ENCODE measurements at places on chromosomes 7 and 10.

- no peak for DNase-seq
These were observed 64.3 kb downstream of the ARID5B start for GRCh38 chr10:61965703-61966395.

- no peak for DNase-seq
These were observed 100.2 kb downstream of the MICALL2 start for GRCh38 chr7:1359051-1359400.

DNA sequence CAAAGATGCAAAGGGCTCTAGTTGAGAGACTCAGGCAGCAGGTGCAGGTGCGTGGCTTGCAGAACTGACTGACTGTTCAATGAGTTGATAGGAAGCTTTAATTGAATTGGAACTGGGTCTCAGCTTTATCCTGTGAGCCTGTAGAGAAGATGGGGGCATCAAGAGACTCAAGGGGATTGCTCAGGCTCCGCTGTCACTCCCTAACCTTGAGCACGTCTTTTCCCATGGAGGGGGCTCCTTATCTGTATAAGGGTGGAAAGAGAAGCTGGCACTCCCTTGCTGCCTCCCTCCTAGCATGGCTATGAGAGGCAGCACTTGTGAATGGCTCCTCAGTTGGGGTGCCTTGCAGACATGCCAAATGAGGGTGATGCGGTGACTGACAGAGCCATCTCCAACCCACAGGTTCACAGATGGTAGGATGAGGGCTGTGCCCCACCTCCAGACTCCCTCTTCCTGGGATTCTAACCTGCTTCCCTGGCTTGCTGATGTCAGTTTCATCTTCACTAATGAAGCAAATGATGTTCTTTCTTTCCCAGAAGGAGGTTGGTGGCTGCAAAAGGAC, 12.4 kb upstream of the PLEKHA1 start:
- DNase-seq: no peak

DNA sequence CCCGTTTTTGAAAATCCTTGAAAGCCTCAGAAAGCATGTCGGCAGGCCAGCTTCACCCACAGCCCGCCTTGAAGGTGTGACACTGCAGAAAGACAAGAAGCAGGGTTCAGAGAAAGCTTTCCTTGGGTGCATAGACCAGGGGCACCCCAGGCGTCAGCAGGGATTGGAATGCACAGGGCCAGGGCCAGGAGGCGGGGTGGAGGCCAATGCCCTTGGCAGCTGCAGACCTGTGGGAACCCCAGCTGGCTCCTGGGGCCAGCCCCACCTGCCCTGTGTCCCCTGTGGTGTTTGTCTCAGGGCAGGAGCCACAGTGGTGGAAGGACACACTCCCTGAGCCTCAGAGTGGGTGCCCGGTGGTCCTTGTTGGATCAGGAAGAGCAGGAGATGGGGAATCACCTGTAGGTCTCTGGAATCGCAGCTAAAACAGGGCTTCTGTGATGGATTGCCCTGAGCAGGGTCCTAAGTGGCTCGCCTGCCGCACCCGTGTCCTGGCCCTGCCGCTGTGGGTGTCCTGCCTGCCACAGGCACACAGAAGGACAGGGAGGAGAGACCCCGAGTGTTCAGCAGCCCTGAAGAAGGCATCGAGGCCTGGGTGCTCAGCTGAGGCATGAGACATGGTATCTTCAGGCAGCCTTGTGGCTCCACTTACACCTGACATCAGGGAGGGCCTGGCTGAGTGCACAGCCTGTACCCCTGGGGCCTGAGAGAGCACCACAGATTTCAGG, 32.5 kb downstream of the ANXA8 start:
- DNase-seq: no peak

DNA sequence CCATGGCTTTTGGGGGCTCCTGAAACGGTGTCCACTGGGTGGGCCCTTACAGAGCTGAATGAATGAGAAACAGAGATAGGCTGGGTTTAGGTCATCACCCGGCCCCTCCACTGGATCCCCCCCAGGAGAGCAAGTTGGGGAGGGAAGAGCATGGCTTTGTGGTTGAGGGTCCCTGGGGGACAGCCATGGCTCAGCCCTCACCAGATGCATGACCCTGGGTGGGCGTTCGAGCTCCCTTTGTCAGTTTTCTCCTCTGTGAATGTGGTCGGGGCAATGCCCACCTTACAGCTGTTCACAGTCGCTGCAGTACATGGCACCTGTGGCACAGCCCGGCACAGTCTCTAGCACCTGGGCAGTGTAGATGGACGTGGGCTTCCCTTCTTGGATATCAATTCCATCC, 40.6 kb upstream of the CXCL12 start:
- DNase-seq: no peak

GRCh38 chr7:141911391-141911790, 4.8 kb upstream of the OR9A4 start:
- no peak for DNase-seq

GRCh38 chr10:37930423-37930822, 46.0 kb downstream of the ZNF25 start:
- DNase-seq: no peak

GRCh38 chr7:139808427-139808826, 20.6 kb upstream of the TBXAS1 start:
- no peak for DNase-seq

GRCh38 chr7:23759671-23760391, 49.8 kb downstream of the STK31 start:
- no peak for DNase-seq
